Gastrocnemius medialis (tissue), 4 donors: ENCODE measurements at places on chromosomes 2 and 18. TPM values are rescaled to one million over a fixed set of nuclear protein-coding genes. Genes with fewer than 3 reads are reported as not detected.

GRCh38 chr2:221235941-221236340, 336.2 kb downstream of the EPHA4 start:
- no peaks in the 10 kb centered on the region for H3K27me3 ChIP-seq
- H3K4me3 ChIP-seq, result no peak overlapping the region
- no peaks in the 10 kb centered on the region for H3K36me3 ChIP-seq
- no peak for DNase-seq
- peaks cover 7% of the 10 kb centered on the region for H3K4me1 ChIP-seq

DNA sequence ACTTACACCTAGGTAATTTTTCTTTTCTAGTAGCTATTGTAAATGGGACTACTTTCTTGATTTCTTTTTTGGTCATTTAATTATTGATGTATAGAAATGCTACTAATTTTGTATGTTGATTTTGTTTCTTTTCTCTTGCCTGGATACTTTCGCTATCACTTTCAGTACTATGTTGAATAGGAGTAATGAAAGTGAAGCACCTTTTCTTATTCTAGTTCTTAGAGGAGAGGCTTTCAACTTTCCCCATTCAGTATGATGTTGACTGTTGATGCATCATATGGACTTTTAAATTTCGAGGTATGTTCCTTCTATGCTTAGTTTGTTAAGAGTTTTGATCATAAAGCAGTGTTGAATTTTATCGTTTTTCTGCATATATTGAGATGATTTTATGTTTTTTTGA, 142.5 kb downstream of the CDH19 start:
- no peaks in the 10 kb centered on the region for H3K4me1 ChIP-seq
- no peak for DNase-seq
- no peaks in the 10 kb centered on the region for H3K27me3 ChIP-seq
- no peak overlapping the region for H3K4me3 ChIP-seq
- H3K27ac ChIP-seq, result no peak overlapping the region

DNA sequence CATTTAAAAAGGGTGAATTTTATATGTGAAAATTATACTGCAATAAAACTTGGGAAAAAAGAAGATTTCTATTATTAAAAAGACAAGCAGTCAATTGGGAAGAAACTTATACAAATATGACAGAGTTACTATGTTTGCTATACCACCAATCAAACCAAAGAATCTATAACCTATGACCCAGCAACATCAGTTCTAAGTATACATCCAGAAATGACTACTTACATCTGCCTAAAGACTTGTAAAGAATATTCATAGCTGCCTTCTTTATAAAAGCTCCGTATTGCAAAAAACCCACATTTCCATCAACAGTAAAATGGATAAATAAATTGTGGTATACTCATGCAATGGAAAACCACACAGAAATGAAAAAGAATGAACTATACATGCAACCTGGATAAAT, 32.9 kb upstream of the NABP1 start:
- H3K27me3 ChIP-seq, result no peaks in the 10 kb centered on the region
- H3K36me3 ChIP-seq, result no peaks in the 10 kb centered on the region
- H3K4me3 ChIP-seq, result no peak overlapping the region
- DNase-seq, result no peak

The GALR1 gene
- not detected for total RNA-seq

The PIGN gene
- total RNA-seq, result 11.5 TPM

The SLC9A2 gene
- 7.4 TPM for total RNA-seq

The TMEM198 gene
- total RNA-seq, result 1.8 TPM

The PPM1B gene
- 118 TPM for total RNA-seq
